ENCODE measurements at places on chromosomes 3 and 15.
A peak's percentile ranks its signal among the peaks of the same experiment; 100 is the strongest.

- no peak for DNase-seq
Observed at GRCh38 chr3:181943285-181943684, 231.6 kb downstream of the SOX2 start.

DNA sequence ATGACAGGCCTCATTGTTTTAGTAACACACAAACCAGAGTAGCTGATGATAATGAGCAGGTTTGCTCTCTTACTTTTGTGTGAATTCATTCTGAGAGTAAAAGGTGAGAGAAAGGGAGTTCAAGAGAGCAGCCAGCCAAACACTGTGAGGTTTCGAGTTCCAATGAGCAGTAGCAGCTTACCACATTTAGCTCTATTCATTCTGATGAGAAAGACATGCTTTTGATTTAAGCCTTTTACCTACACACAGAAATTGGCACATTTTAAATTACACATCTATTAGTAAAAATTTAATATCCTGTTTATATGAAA, 28.0 kb downstream of the GLDN start:
- DNase-seq = no peak

DNA sequence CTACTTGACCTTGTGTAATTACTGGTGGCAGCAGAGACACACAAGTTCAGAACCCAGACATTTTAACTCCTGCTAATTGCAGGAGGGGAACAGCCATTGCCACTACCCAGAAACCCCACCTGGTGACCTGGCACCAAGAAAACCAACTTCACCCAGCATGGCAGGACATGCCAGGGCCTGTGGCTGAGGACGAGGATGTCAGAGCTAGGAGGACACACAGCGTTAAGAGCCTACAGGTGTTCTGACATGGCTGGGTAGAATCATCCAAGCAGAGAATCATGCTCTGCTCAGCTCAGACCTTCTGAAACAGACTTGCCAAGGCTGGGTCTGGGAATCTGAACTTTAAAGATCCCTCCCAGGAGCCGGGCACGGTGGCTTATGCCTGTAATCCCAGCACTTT, 11.7 kb upstream of the SPATA12 start:
- DNase-seq = no peak

DNA sequence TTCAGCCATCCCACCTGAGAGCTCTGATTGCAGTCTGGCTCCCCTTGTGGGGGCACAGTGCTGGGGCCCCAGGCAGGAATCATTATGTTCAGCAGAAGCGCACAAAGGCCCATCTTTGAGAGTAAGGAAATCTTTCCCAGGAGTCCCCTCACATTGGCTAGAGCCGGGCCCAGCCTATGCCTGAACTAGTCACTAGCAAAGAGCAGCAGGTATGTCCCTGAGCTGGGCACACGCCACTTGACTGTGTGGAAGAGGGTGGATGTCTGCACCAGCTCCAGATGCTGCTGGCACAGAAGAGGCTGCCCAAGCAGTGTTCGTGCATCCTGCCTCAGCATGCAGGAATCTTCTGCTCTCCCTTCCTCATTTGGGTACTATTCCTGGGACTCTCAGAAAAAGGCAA, 26.3 kb downstream of the NR1I2 start:
- no peak for DNase-seq

DNA sequence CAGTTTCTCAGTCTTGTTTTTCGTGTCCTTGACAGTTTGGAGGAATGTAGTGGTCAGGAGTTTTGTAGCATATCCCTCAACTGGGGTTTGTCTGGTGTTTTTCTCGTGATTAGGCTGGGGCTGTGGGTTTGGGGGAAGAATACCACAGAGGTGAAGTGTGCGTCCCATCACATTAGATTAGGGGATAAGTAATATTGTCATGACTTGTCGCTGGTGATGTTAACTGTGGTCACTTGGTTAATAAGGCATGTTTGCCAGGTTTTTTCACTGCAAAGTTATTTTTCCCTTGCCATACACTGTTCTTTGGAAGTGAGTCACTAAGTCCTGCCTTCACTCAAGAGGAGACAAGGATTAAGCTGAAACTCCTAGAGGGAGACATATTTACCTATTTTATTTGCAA, 39.1 kb downstream of the PAK2 start:
- peak; percentile 50 for DNase-seq

DNA sequence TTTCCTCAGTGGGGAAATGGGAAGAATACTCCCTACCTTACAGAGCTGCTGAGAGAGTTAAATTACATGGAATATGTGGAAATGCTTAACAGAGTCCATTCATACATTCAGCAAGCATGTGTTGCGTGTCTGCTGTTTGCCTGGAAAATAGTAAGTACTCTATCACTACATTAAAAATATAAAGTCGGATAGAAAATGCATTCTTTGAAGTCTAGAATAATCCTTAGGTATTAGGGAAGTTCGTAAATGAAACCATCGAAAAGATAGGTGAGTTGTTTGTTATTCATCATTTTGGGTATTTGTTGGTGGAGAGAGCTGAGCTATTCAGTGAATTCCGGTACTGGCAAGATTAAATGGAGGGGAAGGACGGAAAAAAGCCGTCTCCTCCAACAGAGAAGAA, 200.1 kb downstream of the OPA1 start:
- no peak for DNase-seq

- DNase-seq = peak; percentile 26
Observed at GRCh38 chr15:88376574-88377174, 90.5 kb downstream of the MRPL46 start.

GRCh38 chr3:134030379-134031347, 938 bp upstream of the SLCO2A1 start:
- DNase-seq = no peak

GRCh38 chr3:42375121-42375800, 35.1 kb downstream of the LYZL4 start:
- DNase-seq = no peak

DNA sequence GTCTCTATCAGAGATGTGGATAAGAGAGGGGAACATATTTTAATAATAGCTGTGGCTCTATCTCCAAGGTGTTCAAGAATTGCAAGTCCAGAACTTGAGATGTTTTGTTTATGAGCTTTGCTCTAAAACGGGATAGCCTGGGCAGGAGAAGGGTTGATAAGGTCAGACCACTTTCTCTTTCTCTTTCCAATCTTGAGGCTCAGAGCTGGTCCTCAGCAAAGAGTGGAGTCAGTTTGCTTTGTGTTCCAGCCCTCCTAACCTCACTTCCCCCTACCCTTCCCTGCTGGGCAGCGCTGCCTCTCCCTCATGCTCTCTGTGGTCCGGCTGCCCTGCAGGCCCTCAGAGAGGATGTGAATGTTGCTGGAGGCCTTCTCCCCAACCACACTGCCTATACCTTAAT, 13.8 kb downstream of the KLHL6 start:
- DNase-seq = no peak

GRCh38 chr3:45176912-45177311, 30.7 kb upstream of the CDCP1 start:
- no peak for DNase-seq

DNA sequence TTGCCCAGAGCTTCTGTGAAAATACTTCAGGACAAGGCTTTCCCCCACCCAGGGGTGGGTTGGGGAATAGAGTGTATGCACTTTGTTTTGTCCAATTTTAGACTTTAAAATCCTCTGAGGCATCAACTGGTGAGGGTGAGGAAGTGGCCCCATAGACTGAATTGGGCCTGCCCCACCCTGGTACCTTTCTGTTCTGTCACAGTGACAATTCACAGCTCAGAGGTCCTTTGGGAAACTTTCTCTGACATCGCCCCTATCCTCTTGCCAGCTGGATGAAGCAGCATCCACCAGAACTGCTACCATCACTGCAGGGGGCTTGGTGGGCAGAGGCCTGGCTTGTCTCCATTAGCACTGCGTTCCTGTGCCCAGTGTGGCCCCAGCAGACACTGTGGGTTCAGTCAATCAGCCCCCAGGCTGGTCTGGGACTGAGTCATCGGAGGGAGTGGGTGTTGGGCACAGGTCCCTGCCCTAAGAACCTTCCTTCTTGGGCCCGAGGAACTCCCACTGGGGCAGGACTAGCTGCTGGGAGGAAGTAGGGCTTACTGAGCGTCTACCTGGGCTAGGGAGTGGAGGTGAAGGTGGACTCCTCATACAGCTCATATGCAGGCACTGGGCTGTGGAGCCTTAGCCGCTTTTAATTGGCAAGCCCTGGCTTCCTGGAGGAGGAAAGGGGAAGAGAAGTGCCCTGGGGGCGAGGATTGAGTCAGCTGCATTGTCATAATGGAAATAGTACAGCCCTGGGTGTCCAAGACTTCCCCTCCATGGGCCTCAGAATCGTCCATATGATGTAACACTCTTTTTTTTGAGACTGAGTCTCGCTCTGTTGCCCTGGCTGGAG, 1.5 kb upstream of the PPM1M start:
- no peak for DNase-seq

- DNase-seq = no peak
Observed at GRCh38 chr3:147189016-147189415, 217.3 kb downstream of the ZIC4 start.

DNA sequence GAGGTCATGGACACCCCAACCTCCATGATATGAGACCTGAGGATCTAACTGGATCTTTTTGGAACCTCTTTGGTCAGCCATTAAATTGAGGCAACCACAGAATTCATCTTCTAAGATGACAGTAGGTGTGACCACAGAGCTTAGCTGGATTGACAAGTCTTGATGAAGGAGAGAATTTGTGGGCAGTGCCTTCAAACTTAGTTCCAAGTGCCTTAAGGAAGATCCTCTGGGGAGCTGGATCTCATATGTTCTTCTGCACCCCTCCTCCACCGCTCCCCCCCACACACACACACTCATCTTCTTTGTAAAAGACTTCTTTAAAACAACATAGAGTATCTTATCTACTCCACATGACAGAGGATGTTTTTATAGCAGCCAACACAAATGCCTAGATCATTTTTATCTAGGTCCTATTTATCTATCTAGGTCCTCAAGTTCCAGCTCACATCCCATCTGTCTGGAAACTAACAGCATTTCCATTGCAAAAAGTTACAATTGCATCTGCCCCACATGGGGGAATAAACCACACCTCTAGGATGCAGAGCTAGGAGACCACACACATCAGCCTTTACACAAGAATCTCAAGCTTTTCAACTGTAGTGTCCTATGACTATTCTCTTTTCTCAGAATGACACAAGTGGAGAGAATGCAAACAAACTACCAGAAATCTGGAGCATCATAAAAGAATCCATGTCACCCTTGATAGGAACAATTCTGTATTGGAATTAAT, 37.4 kb downstream of the WWTR1 start:
- no peak for DNase-seq

GRCh38 chr3:184741259-184741556, 29.3 kb upstream of the MAGEF1 start:
- DNase-seq = no peak

GRCh38 chr3:194167480-194168282, 31.7 kb downstream of the HES1 start:
- no peak for DNase-seq

DNA sequence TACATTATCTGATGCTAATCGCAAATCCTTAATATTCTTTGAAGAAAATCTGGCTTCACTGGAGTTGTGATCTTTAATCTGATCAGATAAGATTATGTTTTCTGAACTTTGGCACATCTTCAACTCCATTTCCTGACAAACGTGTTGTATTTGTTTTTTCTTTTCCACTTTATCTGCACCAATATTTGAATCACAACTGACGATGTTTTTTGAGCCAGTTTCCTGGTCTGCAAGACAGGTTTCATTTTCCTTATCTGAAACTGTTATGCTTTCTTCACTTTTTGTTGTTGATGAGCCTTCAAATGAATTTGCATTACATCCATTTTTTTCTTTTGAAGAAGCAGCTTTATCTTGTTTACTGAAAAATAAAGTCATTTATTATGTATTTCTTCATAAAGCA, 101.5 kb downstream of the ZNF280D start:
- no peak for DNase-seq

DNA sequence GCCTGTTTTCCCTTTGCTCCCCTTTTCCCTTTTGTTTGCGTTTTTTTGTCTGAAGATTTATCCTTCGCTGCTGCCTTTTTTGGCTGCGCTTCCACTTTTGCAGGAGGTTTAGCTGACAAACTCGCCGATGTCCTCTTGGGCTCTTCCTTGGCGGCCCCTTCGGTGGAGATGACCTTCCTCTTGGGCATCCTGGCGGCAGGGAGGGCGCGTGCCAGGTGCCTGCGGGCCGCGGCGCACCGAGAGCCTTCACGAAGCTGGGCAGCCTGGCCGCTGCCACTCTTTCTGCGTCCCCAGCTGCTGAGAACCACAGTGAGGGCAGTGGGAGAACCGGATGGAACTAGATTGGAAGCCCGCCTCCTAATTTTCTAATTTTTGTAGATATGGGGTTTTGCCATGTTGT, 197.1 kb upstream of the C2CD4B start:
- no peak for DNase-seq

- DNase-seq = no peak
Observed at GRCh38 chr15:77225088-77225487, 154.2 kb upstream of the TSPAN3 start.

- no peak for DNase-seq
Observed at GRCh38 chr3:164640591-164640990, 437.7 kb downstream of the SI start.

- DNase-seq = no peak
Observed at GRCh38 chr3:51394541-51394940, 3.5 kb downstream of the RBM15B start.

DNA sequence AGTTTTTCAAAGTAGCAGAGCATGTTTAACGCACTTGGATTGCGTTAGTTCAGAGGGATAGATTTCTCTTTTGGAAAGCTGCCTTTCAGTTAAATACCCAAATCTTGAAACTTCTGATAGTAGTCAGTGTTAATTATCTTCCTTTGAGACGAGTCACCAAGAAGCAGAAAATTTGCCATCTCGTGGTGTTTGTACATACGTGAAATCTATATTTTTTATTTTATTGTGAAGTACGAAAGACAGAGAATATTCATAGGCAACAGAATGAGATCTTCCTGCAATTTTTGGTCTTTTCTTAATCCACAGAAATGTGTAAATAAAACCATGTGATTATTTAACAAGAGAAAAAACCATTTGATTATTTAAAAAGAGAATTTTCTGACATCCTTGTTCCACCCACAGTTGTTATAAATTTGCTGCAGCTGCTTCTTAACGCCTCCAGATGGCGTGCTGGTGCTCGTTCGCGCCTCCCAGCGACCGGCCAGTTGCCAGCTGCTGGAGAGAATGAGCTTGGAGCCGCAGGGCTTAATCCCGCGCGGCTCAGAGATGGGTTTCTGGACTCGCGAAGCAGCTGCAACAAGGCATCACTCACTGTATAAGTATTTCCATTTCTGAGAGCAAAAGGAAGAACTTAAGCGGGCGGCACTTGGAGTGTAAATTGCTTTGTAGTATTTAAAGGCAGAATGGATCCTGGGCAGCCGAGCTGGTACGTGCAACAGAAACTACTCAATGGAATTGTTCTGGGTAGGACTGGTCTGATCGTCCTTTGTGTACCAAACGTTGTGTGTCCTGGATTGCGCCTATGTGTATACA, 10.5 kb upstream of the SLITRK3 start:
- DNase-seq = peak; percentile 50

DNA sequence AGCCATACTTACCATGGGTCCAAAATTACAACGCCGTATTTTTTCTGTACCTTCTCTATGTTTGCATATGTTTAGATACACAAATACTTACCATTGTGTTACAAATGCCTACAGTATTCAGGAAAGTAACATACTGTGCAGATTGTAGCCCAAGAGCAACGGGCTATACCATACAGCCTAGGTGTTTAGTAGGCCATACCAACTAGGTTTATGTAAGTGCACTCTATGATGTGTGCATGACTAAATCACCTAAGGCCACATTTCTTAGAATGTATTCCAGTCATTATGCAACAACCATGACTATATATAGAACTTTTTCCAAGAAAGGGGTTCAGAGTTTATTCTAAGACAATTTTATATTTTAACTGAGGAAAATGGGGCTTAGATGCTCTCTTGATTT, 411.7 kb downstream of the MAGI1 start:
- no peak for DNase-seq

Data from hepatic stellate cell (primary cell).